Activated effector memory CD4-positive, alpha-beta T cell treated with Interleukin-2 at 50 U/mL for 16 hours (primary cell): ENCODE measurements at places on chromosomes 3 and 15.

GRCh38 chr3:142944342-142944741, 19.1 kb downstream of the PAQR9 start:
- DNase-seq = no peak

- DNase-seq = no peak
Measured at GRCh38 chr3:17190353-17191078, 305.8 kb downstream of the PLCL2 start.

DNA sequence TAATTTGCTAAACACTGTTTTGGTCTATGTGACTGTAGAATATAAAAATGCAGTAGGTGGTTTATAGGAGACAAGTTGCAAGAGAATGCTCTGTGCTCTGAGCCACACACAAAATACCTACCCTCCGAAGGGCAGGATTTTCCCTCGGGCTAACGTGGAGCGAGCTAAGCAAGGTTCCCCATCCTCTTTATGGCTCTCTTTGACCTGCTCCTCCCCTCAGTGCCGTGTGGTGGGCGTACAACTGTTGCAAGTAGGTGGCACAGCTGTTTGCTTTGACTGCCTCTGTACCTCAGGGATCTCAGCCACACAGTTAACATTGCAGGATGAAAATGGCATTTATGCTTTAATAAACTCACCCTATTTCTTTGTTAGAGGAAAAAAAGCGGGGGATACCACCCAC, 339.1 kb downstream of the SATB1 start:
- DNase-seq = no peak

DNA sequence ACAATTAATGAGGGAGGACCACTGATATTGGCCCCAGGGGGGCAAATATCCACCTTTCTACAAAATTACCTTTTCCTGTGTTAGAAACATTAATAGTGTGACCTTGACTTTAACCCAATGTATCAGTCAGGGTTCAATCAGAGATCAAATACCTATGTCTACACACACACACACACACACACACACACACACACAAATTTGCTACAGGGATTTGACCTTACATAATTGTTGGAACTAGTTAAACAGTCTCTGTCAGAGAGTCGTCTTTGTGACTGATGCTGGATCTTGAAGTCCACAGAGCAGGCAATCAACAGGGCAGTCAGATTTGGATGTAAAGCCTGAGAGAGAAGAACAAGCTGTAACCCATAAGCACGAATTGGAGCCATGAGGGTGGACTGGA, 32.5 kb downstream of the TM4SF4 start:
- no peak for DNase-seq

GRCh38 chr3:142993958-142994442, 7.4 kb upstream of the U2SURP start:
- peak; percentile 36 for DNase-seq

- no peak for DNase-seq
Measured at GRCh38 chr15:53618461-53618860, 141.0 kb downstream of the WDR72 start.

DNA sequence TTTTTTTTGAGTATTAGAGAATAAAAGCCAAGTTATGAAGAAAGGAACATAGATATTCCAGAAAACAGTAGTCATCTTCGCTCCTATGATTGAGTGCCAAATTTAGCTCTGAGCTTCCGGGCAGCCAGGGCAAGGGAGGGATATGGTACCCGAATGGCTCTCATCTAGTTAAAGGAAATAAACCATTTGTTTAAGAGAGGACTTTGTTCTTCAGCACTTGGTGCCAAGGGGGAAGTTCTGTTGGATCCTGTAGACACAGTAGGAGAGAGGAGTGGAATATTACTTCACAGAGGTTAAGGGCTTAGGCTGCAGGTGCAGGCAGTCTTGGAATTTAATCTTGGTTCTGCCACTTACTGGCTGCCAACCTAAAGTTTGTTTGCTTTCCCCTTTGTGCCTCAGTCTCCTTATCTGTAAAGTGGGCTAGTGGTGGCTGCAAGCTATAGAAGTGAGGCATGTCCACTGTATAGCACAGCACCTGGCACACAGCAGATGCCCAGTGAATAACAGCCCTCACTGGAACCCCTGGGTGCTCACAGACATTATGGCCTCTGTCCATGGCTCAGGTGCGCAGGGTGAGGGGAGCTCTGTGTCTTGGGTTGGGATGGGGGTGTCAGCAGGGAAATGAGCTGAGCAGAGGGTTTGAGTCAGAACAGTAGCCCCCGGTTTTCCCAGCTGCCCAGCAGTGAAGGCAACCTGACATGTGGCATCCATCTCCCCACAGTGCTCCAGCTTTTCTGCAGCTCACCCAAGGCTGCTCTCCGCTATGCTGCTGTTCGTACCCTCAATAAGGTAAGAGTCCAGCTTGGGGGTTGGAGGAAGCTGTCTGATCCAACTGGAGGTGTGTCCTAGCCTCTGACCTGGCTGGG, 10.4 kb downstream of the COPG1 start:
- no peak for DNase-seq

DNA sequence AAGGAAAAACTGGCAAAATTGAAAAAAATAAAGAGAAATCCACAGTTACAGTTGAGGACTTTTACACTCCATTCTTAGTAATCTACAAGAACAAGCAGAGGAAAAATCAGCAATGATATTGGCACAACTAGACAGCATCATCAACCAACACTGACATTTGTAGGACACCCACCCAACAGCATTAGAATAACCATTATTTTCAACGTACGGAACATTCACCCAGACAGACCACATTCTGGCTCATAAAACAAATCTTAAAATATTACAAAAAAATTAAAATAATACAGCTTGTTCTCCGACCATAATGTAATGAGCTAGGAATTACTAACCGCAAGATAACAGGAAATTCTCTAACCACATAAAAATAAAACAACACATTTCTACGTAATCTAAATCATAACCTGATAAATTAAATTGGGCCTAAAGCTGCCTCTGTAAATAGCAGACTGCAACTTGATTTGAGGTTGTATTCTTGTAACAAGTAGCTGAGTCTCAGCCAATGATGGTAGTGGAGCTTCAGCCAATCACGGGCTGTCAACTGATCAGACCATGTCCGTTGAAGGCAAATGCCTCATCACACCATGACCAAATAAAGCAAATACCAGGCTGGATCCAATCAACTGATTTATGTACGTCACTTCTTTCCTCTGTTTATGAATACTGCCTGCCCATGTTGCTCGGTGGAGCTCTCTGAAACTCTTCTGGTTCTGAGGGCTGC, 9.2 kb downstream of the PLSCR4 start:
- no peak for DNase-seq

GRCh38 chr3:62708638-62709373, 166.4 kb downstream of the CADPS start:
- no peak for DNase-seq

- no peak for DNase-seq
Measured at GRCh38 chr3:144763878-144764454, 792.3 kb downstream of the DIPK2A start.

GRCh38 chr3:115638241-115638640, 14.9 kb downstream of the GAP43 start:
- no peak for DNase-seq

- DNase-seq = no peak
Measured at GRCh38 chr3:150830094-150830681, 67.2 kb upstream of the SIAH2 start.

DNA sequence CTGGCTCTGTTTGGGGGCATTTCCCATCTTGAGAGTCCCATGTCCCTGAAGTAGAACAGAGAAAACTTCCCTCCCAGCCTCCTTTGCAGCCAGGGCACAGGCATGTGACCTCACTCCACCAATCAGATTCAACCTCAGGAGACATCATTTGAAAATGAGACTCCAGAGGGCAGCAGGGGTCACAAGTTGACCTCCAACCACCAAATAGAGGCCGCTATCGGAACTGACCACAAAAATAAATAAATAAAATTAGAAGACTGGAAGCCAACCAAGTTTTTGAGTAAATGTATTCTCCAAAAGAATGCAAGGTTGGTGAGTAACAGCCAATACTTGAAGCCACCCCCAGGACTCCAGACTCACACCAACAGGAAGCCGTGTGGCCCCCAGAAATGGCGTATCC, 106.5 kb downstream of the CHSY1 start:
- no peak for DNase-seq

- no peak for DNase-seq
Measured at GRCh38 chr3:58299075-58299474, 7.0 kb upstream of the RPP14 start.

GRCh38 chr3:195803289-195803908, 8.3 kb downstream of the MUC4 start:
- DNase-seq = no peak

GRCh38 chr15:60400944-60401343, 3.2 kb upstream of the ANXA2 start:
- no peak for DNase-seq

GRCh38 chr15:35061825-35062737, 23.0 kb downstream of the NANOGP8 start:
- no peak for DNase-seq

DNA sequence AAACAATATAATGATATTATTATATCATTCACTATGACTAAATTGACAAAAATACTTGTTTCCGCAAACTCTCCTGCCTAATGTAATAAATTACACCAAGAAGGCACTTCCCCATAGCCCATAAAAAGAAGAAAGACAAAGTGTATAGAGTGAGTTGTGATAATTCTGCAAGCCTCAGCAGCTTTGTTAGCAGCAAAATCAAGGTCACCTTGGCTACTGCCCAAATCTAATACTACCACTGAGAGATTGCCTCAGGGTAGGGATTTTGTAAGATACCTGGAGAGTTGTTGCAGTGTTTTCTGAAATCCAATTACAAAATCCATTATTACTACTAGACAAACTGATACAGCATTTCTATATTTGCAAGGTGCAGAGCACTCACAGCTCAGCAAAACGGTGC, 503.5 kb downstream of the FGF12 start:
- no peak for DNase-seq

GRCh38 chr3:6362406-6362805, 498.5 kb upstream of the GRM7 start:
- DNase-seq = no peak

GRCh38 chr15:88874684-88875083, 20.7 kb downstream of the HAPLN3 start:
- no peak for DNase-seq

DNA sequence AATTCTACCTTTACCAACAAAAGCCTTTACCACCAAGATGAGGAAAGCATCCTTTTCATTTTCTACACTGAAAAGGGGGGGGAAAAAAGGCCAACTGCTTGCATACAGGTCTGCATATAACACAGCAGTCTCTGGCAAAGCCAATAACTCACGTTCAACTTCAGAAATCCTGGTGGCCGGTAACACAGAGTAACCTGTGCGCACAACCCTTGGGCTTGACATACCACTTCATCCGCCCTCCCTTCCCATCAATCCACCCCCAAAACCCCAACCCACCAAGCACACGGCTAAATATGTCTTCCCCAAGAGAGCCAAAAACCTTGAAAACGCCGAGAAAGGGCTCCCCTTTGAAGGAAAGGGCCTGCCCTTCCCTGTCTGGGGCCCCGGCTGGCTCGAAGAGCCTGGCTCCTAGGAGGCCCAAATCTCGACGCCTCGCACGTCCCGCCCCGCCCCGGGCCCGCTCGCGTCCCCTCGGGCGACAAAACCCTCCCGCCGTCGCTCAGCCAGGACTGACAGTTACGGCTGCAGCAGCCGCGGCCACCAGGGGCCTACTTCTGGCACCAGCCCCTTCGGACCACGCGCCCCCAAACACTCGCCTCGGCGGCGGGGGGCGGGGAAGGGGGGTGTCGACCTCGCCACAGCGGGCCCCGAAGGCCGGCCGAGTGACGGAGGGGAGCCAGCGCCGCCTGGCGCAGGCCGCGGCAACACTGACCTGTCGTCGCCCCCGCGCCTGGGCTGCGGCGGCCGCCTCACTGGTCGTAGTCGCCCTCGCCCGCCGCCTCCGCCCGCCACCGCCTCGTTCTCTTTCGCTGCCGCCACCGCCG, 835 bp downstream of the UBE3A start:
- peak; percentile 35 for DNase-seq

- DNase-seq = no peak
Measured at GRCh38 chr15:38470816-38471215, 16.9 kb downstream of the FAM98B start.

GRCh38 chr3:186589121-186589520, 18.6 kb downstream of the DNAJB11 start:
- no peak for DNase-seq

GRCh38 chr15:34699968-34700640, 54.7 kb downstream of the GJD2 start:
- no peak for DNase-seq

- no peak for DNase-seq
Measured at GRCh38 chr3:194606941-194607340, 26.3 kb downstream of the TMEM44 start.

- no peak for DNase-seq
Measured at GRCh38 chr3:156543043-156543555, 11.8 kb downstream of the SSR3 start.

DNA sequence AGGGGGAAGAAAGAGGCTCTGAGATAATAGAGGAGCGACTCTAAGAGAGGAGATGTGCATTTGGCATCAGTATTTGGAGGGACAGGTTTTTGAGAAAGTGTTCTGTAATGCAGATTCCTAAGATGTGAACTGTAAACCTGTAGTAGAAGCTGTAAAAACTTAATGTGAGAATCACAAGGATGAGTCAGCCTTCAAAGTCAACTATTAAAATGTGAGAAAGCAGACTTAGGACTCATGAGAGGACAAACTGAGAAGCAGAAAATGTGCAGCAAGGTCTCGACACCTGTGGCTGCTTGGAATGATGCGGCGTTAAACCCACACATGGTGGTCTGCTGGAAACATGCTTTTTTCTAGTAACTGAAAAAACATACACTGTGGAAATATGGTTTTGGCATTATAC, 36.0 kb downstream of the USP13 start:
- no peak for DNase-seq

DNA sequence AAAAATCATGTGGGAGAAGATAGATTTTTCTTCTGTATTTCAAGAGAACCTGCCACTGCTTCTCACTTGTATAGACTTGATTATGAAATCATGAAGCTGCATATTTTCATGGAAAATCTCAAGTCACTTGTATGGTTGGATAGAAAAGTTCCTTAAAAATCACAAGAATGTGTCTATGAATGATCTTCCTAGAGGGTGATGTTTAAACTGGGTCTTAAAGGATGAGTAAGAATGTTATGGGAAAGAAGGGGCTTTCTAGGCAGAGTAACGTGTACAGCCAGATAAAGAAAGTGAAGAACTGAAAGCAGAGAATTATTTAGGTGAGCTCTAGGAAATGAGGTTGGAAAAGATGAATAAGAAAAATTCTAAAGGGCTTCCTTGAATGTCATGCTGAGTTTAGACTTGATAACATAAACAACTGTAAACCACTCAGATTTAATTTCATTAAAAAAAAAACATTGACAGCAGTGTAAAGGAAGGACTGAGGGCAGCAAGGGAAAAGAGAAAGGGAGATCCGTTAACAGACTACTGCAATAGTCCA, 5.0 kb downstream of the CD47 start:
- no peak for DNase-seq
